ENCODE measurements at places on chromosomes 7 and 10.

GRCh38 chr7:5553298-5553877 lies 129.8 kb upstream of the TNRC18 start:
- no peak for DNase-seq

- DNase-seq: no peak
Observed at GRCh38 chr10:95789902-95790301, 33.9 kb downstream of the ENTPD1 start.

- DNase-seq: no peak
Observed at GRCh38 chr10:100993986-100994708, 5.5 kb upstream of the LZTS2 start.

GRCh38 chr10:70512149-70512639 lies 33.6 kb downstream of the PALD1 start:
- DNase-seq: no peak

DNA sequence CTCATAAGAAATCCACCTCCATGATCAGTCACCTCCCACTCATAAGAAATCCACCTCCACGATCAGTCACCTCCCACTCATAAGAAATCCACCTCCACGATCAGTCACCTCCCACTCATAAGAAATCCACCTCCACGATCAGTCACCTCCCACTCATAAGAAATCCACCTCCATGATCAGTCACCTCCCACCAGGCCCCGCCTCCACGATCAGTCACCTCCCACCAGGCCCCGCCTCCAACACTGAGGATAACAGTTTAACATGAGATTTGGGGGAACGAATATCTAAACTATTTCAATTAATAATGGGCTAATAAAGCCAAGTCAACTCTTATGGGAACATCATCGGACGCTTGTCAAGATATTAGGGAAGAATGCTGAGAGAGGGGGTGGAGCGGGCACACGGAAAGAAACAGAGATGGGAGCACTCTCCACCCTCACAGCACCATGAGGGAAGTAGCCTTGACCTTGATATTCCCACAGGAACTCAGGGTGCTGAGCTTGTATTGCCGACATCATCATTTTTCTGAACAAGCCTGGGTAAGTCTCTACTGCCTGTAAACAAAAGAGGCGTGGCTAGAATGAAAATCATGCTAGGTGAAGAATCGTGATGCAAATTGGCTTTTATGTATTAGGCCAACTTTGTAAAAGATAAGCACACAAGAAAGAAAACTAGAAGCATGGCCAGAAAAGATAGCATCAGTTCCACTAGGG lies 303.5 kb upstream of the KLF6 start:
- no peak for DNase-seq

DNA sequence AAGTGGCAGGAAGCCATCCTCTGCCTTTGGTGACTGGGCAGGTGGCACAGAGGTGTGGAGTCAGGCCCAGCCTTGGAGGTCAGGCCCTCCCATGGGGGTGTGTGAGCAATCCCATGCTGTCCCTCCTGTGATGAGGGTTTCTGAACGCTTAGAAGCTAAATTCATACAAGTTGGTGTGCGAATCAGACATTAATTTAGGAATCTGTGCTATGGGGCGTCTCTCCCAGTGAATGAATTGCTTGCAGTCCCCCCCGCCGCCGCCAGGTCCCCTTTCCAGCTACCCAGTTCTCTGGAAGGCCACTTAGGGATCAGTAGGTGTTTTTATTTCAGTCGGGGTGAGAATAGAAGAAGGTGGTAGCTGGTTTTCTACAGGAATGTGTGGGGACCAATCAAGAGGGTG lies 37.5 kb downstream of the LRRC18 start:
- DNase-seq: no peak

- no peak for DNase-seq
Observed at GRCh38 chr7:27459731-27460053, 203.0 kb downstream of the HIBADH start.

- no peak for DNase-seq
Observed at GRCh38 chr7:152909280-152909679, 149.7 kb downstream of the ACTR3B start.

All from AML-193 (cell line).